Psoas muscle (tissue), 8 donors: ENCODE measurements at places on chromosomes 13 and 19. TPM values are rescaled to one million over a fixed set of nuclear protein-coding genes. Genes with fewer than 3 reads are reported as not detected.
A peak's percentile ranks its signal among the peaks of the same experiment; 100 is the strongest.

Gene CDX2
- polyA plus RNA-seq: 0.03 TPM

GRCh38 chr19:40702337-40703012, 12.0 kb upstream of the NUMBL start:
- DNase-seq: no peak

Gene LILRB1
- 0.25 TPM for polyA plus RNA-seq

DNA sequence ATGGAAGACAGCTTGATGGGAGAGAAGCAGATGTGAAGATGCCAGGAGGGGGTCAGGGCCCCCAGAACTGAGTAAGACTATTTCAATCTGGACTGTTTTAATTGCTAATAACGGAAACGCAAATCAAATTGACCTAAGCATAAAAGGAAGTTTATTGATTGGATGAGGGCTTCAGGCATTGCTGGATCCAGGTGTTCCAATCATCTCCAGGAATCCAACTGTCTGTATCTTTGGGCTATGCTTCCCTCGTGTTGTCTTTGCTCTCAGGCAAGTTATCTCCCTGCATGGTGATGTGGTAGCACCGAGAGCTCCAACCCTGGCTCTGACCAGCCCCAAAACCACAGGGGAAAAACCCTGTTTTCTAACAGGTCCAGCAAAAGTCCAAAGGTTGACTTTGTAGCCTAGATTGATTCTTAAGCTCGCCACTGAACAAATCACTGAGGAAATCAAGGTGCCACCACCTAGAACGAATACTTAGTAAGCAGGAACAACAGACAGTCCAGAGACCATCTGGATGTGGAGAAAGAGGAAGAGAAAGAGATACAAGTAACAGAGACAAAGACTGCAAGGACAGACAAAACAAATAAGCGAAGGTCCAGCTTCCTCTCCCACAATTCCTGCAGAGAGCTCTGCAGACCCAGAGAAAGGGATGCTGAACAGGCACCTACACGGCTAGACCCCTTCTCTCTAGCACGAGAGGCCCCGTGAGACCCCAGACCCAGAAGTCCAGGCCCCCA, 1.2 kb upstream of the C19orf81 start:
- no peak for DNase-seq

GRCh38 chr13:21060338-21061028, 903 bp downstream of the LATS2 start:
- DNase-seq: peak; percentile 68

Gene MYO1F
- 1.0 TPM for polyA plus RNA-seq

Gene LILRB5
- 1.1 TPM for polyA plus RNA-seq

GRCh38 chr13:31846182-31846938, 107.0 kb downstream of the RXFP2 start:
- peak; percentile 94 for DNase-seq

Gene CABP5
- polyA plus RNA-seq: not detected

- no peak for DNase-seq
These were observed 9.5 kb downstream of the SBK2 start for GRCh38 chr19:55527197-55528029.

Gene ZNF99
- polyA plus RNA-seq: 0.01 TPM

Gene KLK2
- polyA plus RNA-seq: not detected

Gene COL4A2
- polyA plus RNA-seq: 84.5 TPM

DNA sequence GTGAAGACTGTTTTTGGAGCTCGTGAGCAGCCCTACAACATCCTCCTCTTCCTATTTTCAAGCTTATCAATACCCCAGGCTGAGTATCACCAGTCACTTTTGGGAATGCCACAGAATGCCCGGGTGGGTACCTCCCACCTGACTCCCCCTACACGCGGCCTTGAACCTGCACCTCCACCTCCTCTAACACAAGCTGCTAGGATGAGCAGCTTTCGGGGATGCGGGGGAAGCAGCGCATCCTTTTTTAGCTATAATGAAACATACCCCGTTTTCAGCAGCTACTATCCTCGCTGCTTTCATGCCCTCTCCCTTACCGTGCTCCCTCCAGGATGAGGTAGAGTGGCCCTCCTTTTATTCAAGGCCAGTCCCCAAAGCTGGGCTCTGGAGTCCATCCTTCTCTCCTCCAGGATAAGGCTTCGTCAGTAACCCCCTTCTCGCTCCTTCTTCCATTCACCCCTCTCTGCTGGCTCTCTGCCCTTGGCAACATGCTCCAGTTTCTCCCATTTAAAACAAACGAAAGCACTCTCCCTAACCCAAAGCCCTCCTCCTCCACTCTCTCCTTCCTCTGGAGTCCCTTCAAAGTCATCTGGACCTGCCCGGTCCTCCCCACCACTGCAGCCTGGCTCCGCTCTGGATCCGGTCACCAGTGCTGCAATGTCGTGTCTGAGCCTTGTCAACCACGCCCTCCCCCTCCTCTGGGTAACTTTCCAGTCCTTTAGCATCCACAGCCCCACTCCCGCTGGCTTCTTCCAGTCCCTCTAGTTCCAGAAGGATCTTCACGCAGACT, 55.3 kb downstream of the STK24 start:
- DNase-seq: no peak

Gene KIR2DL4
- not detected for polyA plus RNA-seq

DNA sequence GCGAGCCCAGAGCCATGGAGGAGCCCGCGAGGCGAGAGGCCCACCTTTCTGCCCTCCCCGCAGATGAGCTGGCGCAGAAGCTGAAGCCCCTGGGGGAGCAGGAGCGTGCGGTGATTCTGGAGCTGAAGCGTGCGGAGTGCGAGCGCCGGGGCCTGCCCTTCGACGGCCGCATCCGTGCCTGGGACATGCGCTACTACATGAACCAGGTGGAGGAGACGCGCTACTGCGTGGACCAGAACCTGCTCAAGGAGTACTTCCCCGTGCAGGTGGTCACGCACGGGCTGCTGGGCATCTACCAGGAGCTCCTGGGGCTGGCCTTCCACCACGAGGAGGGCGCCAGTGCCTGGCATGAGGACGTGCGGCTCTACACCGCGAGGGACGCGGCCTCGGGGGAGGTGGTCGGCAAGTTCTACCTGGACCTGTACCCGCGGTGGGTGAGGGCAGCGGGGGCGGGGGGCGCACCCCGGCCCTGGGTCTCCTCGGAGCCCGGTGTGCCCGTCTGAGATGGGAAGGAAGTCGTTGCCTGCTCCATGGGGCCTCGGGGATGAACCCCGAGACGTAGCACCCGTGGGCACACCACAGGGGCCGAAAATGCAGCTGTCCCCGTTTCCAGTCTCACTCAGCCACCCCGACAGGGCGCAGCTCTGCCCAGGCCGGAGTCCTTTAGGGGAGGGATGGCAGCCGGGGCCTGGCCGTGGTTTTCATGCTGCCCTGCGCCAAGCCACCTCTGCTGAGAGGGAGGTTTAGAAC, 12.1 kb upstream of the ZNF554 start:
- DNase-seq: no peak

Gene ZNF773
- 7.5 TPM for polyA plus RNA-seq

Gene IGFL1
- polyA plus RNA-seq: not detected

Gene GPALPP1
- 5.5 TPM for polyA plus RNA-seq

Gene EML2
- polyA plus RNA-seq: 8.3 TPM

DNA sequence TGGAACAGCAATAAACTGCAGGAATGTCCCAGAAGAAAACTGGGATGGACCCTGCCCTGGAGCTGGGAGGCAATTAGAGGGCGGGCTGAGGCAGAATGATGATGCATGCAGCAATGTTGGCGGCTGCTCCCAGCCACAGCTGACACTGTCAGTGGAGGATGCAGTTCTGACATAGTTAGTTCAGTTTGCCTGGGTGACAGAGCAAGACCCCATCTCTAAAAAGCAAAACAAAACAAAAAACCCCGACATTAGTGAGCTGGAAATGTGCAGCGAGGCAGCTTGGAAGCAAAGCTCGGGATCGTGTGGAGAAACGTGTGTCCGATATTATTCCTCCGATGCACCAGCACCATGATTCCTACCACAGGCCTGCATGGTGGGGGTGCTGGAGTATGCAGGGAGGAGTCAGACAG, 110.1 kb upstream of the UQCRFS1 start:
- no peak for DNase-seq

DNA sequence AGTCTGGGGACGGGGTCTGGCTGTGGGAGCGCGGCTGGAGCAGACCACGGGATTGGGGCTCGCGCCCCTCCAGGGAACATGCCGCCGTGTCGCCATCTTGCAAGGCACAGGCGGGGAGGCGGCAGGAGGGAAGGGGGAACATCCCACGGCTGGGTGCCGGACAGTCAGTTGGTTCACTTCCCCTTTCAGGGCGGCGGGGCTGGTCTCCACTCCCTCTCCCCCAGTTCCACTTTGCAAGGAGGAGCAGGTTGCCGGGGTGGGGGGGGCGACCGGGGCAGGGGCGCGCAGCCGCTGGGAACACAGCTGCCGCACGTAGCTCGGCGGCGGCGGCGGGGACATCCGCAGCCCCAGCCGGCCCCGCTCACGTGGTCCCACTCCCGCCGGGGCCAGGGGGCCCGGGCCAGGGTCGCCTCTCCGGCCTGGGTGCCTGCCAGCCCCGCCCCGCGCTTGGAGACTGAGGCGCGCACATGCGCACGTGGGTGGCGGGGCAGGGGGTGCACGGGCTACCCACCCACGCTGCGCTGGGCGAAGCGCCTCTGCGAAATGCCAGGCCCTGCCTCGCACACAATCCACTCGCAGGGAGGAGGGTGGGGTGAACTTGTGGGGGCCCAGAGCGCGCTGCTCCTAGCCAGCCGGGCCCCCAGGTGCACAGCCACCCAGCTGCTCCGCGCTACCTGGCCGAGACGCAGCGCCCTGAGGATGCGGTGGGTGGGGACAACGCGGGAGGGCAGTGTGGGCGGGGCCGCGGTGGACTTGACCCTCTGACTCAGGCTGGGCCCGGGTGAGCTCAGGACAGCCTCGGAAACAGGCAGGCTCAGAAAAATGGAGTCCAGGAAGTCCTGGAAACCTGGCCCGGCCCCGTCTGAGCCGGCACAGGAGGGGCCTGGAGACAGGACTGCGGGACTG, 6.4 kb downstream of the KLF16 start:
- peak; percentile 88 for DNase-seq

Gene CDADC1
- 3.6 TPM for polyA plus RNA-seq

DNA sequence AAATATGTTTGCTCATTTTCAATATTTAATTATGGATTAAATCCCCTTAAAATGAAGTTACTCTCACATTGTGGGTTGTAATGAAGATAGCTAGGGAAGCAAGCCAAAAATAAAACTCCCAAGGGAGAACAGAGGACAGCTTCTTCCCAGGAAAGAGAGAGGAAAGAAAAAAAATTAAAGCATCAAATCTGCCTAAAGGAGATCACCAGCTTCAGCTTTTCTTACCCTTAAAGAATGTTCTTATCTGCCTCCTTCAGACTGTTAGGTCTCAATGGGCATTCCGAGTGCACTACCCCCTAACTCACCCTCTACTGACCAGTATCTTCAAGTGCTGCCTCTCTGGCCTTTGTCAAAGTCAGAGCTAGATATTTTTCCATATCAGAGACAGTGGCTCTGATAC, 55.2 kb downstream of the XPO4 start:
- DNase-seq: no peak

DNA sequence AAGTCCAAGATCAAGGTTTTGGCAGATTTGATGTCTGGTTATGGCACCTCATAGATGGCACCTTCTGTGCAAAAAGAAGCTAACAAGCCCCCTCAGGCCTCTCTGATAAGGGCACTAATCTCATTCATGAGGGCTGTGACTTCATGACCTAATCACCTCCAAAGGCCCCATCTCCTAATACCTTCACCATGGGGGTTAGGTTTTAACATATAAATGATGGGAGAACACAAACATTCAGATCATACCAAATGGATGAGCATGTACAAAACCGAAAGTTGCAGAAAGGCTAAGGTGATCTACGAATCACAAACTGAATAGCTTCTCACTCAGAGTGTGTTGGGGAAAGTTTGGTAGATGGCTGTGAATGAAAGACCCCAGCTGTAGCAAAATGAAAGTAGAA, 217.4 kb downstream of the TBC1D4 start:
- DNase-seq: no peak

Gene GDF15
- 0.27 TPM for polyA plus RNA-seq

DNA sequence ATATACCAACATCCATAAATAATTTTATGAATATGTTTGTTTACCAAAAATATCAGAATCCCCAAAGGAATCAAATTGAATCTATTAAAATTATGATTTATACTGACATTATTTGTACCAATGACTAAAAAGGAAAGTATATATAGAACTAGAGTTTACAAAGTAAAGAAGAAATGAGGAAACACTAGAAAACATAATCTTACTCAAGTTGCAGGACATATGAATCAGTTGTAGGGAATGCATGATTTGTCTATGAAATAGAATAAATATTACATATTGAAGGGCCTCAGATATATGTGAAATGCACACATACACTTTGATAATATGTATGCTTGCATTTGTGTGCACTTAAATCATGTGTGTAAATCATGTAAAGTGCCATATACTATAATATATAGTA, 1466.4 kb downstream of the EFNB2 start:
- DNase-seq: no peak

- no peak for DNase-seq
These were observed 20.9 kb upstream of the C1QTNF9B start for GRCh38 chr13:23918208-23918607.

DNA sequence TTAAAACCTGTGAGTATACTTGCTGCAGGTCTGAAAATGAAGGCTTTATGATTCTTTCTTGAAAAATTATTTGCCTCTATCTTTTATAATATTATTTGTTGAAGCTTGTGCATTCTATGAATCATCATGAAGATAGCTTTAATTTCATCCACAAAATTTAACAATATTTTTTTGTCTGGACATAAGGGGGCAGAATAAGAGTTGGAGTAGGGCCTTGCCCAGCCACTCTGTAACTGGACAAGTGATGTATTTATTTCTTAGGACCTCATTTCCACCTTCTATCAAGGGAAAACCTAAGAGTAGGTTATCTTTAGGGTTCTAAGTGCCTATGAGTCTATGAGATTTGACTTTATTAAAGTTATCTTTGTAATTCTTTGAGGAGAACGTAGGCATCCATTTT, 49.9 kb downstream of the N4BP2L1 start:
- DNase-seq: no peak

Gene CYP2S1
- 0.26 TPM for polyA plus RNA-seq

DNA sequence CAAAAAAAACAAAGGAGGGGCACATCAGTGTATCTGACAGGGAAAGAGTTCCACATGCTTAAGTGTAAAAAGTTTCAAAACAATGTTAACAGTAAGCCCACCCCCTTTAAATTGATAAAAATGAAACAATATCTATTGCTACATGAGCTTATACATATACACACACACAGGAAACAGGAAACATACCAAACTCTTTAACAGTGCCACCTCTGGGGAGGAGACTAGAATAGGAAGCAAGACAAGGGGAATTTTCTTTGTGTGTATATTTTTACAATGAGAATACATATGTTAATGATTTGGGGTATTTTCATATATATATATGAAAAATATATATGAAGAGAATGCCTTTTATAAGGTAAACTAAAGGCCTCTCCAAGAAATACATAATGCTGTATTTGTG, 44.7 kb downstream of the TPT1 start:
- DNase-seq: no peak

Gene FGF22
- polyA plus RNA-seq: 0.14 TPM

Gene TMEM190
- not detected for polyA plus RNA-seq
